Endodermal cell (in vitro differentiated cells): ENCODE measurements at places on chromosomes 1 and 21.

- DNase-seq: no peak
Observed at GRCh38 chr1:67647036-67647798, 37.8 kb upstream of the GADD45A start.

- peak; percentile 83 for DNase-seq
Observed at GRCh38 chr1:167221126-167221737, 546 bp downstream of the POU2F1 start.

- no peak for DNase-seq
Observed at GRCh38 chr1:152159144-152159543, at the start of gene RPTN. RPTN (minus strand) TSS chr1:152159228; CDS start chr1:152157889, 1,339 bp downstream.

DNA sequence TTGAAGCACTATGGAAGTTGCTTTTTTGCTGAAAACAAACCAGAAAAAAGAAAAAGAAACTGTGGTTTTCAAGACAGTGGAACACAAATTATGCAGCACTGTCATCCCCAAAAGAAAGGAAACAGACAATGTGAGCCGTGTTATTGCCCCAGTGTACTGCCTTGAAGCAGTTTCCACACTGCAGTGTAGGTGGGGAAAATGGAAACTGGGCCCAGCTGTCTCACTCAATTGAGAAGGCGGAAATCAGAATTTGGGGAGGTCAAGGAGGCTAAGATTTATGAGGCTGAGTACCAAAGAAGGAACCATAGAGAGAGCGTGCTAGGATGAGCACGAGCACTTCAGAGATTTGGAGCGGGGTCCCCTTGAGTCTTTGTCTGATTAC lies 55.5 kb downstream of the MPZL1 start:
- DNase-seq: no peak

GRCh38 chr1:78071696-78072095 lies 25.9 kb downstream of the GIPC2 start:
- DNase-seq: no peak

DNA sequence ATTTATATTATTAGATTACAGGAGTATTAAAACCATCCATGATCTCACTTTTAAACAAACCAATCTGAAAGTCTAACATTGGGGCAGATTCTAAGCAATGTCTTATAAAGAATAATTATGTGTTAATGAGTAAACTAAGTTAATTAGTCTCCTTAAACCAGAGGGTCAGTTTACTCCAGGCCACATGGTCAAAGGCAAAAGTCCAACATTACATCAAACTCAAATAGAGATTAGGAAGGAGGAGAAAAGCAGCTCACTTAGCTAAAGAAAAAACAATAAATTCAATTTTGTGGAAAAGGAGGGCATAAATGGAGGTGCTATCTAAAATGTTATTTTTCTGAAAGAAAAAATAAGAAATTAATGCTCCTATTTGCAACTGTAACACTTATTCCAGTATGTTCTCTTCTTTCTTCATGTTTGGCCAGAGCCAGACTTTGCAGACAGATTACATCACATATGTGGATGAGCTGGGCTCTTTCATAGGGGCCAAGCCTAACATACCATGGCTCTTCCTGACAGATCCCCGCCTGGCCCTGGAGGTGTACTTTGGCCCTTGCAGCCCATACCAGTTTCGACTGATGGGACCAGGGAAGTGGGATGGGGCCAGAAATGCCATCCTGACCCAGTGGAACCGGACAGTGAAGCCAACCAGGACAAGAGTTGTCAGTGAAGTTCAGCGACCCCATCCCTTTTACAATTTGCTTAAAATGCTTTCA lies 24.3 kb upstream of the FMO2 start:
- peak; percentile 45 for DNase-seq

- no peak for DNase-seq
Observed at GRCh38 chr1:201072149-201072548, 40.1 kb downstream of the CACNA1S start.
